Activated CD4-positive, alpha-beta T cell treated with anti-CD3 and anti-CD28 coated beads, Interleukin-2, amount 10 ng/mL, durations not matched to agents 7 days and 5 days (primary cell): ENCODE measurements at places on chromosomes 7 and 10. TPM values are rescaled to one million over a fixed set of nuclear protein-coding genes. Genes with fewer than 3 reads are reported as not detected.
A peak's percentile ranks its signal among the peaks of the same experiment; 100 is the strongest.

The DEPP1 gene
- total RNA-seq, result 0.22 TPM

DNA sequence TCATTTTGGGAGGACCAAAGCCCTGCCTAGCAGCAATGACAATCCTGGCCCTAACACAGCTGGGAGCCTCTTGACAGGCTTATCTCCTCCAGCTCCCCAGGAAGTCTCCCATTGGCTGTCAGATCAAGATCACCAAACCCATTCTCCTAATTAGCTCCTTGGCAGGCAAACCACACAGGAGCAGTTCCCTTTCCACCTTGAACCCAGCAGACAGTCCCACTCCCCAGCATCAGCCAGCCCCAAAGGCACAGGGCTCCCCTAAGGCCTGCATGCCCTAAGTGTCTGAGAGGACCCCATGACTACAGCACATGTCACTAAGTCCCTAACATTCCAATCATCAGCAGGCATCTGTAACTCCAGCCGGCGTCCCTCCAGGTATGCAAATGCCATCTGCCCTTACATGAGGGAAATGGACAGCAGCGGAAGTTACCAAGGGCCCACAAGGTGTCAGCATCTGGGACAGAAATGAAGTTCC is 348.5 kb downstream of the KCNMA1 start:
- DNase-seq, result no peak

- no peak for DNase-seq
Measured at GRCh38 chr7:13724977-13725566, 264.4 kb downstream of the ETV1 start.

DNA sequence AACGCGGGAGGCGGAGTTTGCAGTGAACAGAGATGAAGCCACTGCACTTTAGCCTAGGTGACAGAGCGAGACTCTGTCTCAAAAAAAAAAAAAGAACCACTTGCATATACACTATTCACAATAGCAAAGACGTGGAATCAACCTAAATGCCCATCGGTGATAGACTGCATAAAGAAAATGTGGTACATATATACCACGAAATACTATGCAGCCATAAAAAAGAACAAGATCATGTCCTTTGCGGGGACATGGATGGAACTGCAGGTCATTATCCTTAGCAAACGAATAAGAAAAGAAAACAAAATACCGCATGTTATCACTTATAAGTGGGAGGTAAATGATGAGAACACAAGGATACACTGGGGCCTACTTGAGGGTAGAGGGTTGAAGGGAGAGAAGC is 39.5 kb downstream of the EGFR start:
- DNase-seq, result no peak

- no peak for DNase-seq
Measured at GRCh38 chr10:125629758-125630376, 53.1 kb downstream of the TEX36 start.

The NXPH1 gene
- not detected for total RNA-seq

The VKORC1L1 gene
- 19.1 TPM for total RNA-seq

GRCh38 chr10:102229810-102230263 is 3.7 kb downstream of the ELOVL3 start:
- peak; percentile 88 for DNase-seq

GRCh38 chr10:24255115-24255880 is 46.4 kb downstream of the KIAA1217 start:
- DNase-seq, result no peak

GRCh38 chr7:6172224-6172909 is 100.1 kb downstream of the CYTH3 start:
- DNase-seq, result no peak

The HKDC1 gene
- 10.9 TPM for total RNA-seq

DNA sequence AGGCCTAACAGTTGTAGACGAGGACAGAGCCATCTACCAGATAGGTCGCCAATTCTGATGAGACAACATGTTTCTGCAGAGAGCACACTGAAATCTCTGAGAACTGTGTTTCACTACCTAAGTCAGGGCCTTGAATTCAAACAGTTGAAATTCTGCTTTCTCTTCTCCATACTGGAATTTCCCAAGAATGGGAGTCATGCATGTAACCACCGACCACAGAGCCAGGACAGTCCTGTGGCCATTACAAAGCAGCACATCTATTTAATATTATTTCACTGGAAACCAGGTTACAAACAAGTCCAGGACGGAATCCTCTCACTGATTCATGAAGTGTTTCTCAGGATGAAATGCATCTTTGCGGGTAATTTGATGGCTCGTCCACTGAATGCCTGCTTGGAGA is 62.0 kb upstream of the ST8SIA6 start:
- DNase-seq, result no peak

The IDI2 gene
- not detected for total RNA-seq

GRCh38 chr7:36855330-36855729 is 131.0 kb upstream of the AOAH start:
- DNase-seq, result no peak

- no peak for DNase-seq
Measured at GRCh38 chr7:35784332-35784731, 16.5 kb upstream of the SEPTIN7 start.

DNA sequence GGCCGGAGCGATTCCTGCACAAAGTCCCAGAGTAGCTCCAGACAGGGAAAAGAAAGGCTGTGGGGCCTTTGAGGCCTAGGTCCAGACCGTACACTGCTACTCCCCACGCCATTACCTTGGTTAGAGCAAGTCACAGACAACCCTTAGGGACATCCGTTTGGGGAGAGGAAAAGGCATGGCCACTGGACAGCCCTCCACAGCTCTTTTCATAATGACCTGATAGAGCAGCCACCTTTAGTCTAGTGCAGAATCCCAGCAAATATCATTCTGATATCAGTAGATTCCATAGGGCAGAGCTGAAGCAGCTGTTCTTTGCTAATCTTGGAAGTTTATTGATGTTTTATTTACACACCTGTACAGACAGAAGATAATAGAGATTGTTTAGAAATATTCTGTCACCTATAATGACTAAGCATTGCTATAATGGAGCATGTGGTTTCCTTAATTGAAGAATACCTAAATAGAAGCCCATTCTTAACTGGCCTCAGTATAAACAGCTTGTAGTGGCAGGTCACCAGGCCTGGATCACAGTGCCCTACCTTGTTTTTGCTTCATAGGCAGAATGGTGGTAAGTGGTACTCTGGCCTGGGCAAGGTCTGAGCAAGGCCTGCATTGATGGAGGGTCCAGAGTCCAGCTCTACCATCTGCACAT is 27.9 kb downstream of the OGDH start:
- DNase-seq, result no peak

DNA sequence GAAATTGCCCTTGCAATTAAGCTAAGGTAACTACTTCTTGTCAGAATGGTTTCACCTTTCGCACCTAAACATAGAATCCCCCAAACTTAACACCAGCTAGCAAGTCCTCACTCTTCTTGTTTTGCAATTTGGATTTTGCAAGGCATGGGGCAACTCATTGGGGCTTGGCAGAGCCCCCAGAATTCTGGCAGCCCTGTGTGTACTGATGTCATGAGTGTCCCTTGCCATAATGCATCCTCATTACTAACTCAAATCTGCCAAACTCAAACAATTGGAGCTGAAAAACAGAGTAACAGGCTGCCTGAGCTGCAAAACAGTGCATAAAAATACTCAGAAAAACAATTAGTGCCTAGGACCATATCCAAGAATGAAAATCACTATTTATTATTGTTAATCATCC is 7.9 kb upstream of the XPNPEP1 start:
- DNase-seq, result no peak

DNA sequence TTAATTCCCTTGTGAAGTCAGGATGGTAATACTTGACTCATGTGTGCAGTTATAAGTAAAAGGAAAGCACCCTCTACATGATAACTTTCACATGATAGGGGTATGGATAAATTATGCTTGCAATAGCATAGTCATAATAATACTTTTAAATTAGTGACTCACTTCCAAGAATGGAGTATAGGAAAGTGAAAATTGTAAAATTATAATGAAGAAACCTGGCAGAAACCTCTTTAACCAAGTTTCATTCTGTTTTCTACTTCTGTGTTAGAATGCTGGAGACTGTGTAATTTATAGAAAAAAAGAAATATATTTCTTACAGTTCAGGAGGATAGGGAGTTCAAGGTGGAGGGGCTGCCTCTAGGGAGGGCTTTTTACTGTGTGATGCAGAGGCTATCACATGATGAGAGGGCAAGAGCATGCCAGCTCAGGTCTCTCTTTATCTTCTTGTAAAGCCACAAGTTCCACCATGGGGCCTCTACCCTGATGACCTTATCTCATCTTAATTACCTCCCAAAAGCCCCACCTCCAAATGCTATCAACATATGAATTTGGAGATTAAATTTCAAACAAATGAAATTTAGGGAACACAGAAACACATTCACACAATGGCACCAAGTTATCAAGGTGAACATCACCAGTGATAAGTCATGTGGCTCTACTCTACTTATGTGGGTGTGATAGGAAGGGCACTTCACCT is 43.2 kb downstream of the HDAC9 start:
- DNase-seq, result no peak

- no peak for DNase-seq
Measured at GRCh38 chr10:103861505-103861904, 6.1 kb upstream of the SH3PXD2A start.

DNA sequence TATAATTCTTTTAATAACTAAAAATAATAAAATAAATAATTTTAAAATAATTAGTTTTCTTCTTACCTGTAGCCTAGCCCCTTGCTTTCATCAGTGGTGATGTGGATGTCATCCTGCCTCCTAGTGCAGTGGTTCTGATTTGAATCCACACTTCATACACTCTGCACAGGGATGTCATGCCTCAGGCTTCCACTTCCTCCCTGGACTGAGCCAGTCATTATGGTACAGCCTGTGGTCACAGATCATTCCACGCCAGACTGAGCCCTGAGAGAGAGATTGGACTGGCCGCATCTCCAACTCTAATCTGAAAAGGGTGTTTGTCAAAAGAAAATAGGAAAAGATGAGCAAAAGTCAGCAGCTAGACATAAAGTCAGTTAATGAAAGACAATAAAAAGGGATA is 436.2 kb upstream of the IGFBP3 start:
- DNase-seq, result no peak

DNA sequence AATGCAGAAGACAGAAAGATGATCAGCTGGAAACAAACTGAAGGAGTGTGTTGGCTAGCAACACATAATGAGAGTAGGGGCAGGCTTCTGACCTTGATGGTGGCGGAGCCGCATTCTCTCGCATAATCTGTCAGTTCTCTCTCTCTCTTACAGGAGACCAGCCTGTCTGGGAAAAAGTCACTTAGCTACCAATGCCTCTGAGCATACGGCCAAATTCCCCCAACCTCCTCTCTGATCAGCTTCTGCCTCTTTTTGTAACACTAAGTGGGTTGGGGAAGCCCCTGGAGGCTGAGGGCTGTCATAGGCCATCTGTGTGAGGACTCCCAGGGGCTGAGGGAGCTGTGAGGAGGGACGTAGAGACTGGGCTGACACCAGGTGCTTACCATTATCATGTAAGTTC is 104.6 kb downstream of the HIPK2 start:
- DNase-seq, result no peak

The ELFN1 gene
- not detected for total RNA-seq

DNA sequence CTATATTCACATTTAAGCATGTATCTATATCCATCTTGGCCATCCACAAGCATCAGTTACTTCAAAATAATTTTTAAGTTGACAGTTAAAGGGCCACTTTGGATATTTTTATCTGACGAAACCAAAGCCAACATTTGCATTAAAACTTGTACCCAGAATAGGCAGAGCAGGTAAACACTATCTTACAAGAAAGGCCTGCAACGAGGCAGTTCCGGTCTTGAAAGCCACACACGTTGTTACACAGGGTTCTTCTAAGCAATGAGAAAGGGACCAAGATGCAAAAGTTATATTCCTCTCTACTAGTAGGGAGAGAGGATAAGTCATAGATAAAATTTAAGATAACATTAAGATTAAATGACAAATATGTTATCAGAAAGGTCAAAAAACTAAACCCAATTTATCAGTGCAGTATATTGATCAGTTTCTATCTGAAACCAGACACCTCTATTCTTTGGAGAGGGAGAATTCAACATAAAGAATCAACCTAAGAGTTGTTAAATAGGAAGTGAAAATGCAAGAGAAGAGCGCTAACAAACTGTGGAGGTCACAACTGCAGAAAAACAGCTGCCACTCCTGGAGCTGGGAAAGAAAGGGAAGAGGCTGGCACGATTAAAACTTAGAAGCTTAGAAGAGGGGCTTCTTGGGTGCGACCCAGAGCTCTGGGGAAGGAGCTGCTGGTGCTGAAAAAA is 701.3 kb downstream of the TNS3 start:
- DNase-seq, result no peak

The NAT16 gene
- not detected for total RNA-seq

The SLC26A5 gene
- total RNA-seq, result not detected

- peak; percentile 57 for DNase-seq
Measured at GRCh38 chr10:484925-485661, 204.4 kb downstream of the DIP2C start.

DNA sequence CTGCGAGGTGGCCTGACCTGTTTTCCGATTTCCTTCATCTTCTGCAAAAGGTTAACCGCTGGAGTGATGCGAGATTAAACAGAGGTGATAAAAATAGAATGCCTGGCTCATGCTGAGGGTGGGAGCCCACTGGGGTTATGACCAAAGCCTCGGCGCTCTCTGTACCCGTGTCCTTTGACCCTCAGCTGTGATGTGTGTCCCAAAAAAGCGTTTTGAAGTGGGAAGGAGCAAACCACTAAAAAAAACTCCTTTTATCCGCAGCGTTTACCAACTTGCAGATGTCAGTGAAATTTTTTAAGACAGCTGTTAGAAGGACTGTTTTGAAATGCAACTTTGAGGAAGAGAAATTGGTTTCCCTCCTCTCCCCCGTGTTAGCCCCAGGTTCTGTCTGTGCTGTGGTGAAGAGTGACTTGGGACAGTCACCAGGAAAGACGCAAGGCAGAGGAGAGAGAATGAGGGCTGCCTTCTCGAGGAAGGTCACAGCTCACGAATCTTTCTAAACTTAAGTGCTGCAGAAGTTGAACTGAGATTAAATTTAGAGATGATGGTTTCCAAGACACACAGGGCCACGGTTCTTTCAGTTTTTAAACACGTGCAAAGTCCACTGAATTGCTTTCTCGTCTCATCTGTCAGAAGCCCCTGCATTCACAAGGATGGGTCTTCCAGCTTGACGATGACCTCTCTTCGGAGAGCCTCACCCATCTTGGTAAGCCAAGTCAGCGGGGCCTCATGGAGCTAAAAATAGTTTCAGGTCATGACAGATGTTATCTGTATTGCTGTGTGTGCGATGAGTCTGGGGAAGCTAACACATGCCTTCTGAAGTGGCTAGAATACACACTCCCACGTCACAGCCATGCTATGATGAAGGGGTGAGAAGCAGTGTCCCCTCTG is 27.6 kb downstream of the AMZ1 start:
- peak; percentile 69 for DNase-seq
